Activated T-cell treated with anti-CD3 and anti-CD28 coated beads, Interleukin-2, amount 50 U/mL, for 1 hour (primary cell): ENCODE measurements at places on chromosomes 4 and X.
A peak's percentile ranks its signal among the peaks of the same experiment; 100 is the strongest.

DNA sequence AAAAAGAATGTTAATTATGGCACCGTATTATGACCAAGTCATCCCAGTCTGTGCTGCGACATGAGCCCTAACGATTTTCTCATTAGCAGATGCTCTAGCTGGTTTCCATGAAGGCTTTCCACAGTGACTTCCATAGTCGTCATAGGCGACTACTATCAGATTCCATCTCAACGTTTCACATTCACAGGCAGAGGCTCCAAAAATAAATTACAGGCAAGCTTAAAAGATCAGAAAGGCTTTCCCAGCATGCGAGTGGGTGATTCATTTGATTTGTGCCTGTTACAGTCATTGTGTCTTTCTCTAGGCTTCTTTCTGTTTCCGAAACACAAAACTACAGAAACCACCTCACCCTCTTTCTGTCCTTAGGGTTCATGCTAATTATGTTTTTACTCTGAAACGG, 43.2 kb downstream of the PALLD start:
- DNase-seq, result no peak

DNA sequence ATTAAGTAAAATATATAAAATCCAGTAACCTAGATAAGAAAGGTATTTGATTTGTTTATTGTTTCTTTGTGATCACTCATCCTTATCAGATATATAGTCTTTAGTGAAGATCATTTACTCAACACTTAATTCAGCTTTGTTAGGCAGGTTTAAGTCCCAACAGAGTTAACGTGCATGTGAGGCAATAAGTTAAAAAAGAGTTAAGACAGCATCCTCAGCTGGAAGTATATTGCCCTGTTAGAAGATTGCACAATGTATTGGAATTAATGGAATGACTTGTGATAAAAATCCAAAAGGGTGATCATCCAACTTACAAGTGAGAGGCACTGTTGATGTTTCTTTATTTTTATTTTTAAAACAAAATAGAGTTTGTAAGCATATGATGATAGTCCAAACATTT, 1162.1 kb downstream of the RAPGEF2 start:
- no peak for DNase-seq

DNA sequence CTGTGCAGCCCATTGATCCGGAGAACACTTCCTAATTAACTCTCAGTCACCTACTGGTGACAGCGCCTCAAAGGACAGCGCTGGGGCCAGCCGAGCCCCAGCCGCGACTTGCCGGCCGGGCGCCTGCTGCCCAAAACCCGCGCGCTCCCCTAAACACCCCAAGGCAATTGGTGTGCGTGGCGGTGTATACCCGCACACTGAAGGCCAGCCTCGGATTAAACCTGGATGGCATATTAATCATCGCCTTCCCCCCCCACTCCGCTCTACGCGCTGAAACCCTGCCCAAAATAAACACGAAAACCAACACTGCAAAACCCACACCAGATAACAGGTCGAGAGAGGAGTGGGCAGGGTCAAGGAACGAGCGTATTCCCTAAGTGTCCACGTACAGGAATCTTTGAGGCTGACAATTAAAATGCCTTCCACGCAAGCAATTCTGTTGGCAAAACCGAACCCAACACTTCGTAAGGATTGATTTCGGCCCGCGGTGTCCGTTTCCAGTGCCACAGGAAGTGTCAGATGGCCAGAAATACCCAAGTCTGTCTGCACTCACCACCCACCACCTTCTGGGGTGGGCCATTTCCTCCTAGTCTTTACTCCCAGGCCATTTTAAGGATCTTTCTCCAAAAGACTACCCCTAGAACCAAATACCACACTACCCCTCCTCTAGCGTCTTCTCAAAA, 2.7 kb downstream of the BCOR start:
- DNase-seq, result peak; percentile 33

DNA sequence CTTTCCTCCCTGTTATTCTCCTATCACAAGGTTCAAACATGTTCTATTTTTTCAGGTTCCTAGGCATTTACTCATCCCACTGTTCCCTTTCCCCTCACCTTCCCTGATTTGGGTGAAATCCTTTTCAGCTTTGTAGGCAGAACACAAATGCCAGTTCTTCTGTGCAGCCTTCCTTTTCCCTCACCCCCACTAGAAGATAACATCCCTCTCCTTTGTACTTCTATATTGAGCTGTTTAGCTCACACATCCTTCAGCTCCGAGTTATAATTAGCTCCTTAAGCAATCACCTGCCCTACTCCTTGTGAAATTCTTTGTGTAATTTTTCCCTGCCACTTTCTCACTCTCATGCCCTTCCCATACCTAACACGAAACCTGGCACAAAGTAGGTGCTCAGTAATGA, 240.9 kb downstream of the AR start:
- DNase-seq, result no peak

- DNase-seq, result no peak
Measured at GRCh38 chr4:87141428-87141827, 79.0 kb downstream of the KLHL8 start.

DNA sequence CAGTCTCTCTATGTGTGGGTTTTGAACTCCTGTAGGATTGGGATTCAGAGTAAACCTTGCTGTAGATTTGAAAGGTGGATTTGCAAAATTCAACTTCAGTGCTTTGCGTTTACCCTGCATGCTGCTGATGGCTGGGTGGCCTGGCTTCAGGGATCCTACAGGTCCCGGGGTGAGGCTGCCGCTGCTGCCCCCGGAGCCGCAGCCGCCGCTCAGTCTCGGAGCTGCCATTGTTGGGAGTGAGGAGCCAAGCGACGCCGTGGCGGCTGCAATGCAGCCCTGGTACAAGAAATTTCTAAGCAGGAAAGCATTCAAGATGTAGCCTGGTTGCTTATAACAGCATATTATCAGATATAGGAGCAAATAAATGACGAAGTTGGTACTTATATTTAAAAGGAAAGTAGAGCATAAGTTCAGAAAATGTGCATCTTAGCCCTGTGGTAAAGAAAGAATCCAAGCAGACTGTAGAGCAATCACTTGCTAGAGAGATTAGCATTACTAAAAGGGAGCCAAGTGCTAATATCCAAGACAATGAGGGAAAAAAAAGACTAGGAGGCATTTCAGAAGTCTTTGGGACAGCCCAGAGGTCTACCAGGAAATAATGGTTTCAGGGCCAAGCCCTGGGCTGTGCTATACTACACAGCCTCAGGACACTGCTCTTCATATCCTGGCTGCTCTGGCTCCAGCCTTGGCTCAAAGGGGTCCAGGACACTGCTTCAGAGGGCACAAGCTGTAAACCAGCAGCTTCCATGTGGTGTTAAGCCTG, 36.9 kb upstream of the CHIC1 start:
- DNase-seq, result no peak

DNA sequence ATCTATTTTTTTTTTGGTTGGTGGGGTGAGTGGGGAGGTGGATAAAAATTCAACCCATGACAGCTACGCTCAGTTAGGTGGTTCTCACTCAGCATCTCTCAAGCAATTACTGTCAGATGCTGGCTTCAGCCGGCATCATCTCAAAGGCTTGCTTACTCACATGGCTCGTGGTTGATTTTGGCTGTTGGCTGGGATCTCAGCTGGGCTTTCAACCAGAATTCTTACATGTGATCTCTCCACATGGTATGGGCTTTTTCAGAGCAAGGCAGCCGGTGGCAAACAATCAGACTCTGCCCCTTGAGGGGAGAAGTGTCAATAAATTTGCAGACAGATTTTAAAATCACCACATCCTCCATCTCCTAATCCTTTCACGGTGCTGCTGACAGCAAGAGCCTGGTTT, 47.2 kb downstream of the SLC34A2 start:
- no peak for DNase-seq
